ENCODE measurements at places on chromosomes 11 and 22. TPM values are rescaled to one million over a fixed set of nuclear protein-coding genes. Genes with fewer than 3 reads are reported as not detected.

GRCh38 chr11:63639199-63639832 is 25.1 kb upstream of the PLAAT3 start:
- DNase-seq = no peak

- no peak for DNase-seq
Measured at GRCh38 chr11:47863189-47863897, 15.2 kb upstream of the NUP160 start.

- no peak for DNase-seq
Measured at GRCh38 chr11:121257976-121258375, 34.6 kb upstream of the SC5D start.

DNA sequence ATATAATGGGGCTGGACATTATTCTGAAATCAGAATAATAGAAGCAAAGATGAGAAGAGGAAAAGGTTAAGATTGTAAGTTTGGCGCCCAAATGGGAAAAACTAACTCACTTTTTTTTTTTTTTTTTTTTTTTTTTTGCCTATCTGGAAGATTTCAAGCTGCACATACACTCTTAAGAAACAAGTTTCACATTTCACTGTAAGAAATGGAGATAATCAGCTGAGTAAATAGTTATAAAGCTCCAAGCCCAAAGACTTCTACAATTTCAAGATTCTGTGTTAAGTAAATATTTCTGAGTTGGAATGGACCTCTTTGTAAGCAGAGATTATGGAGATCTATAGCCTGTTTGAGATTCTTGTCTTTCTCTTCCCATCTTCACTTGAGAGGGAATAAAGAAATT is 140.0 kb downstream of the SLC17A6 start:
- no peak for DNase-seq

GRCh38 chr11:103920933-103921332 is 115.5 kb upstream of the DDI1 start:
- DNase-seq = no peak

TESMIN gene
- 17.8 TPM for polyA plus RNA-seq

C11orf91 gene
- polyA plus RNA-seq = 0.12 TPM

C11orf98 gene
- polyA plus RNA-seq = 54.5 TPM
